Posterior vena cava (tissue), 2 donors: ENCODE measurements at places on chromosomes 2 and 18.

DNA sequence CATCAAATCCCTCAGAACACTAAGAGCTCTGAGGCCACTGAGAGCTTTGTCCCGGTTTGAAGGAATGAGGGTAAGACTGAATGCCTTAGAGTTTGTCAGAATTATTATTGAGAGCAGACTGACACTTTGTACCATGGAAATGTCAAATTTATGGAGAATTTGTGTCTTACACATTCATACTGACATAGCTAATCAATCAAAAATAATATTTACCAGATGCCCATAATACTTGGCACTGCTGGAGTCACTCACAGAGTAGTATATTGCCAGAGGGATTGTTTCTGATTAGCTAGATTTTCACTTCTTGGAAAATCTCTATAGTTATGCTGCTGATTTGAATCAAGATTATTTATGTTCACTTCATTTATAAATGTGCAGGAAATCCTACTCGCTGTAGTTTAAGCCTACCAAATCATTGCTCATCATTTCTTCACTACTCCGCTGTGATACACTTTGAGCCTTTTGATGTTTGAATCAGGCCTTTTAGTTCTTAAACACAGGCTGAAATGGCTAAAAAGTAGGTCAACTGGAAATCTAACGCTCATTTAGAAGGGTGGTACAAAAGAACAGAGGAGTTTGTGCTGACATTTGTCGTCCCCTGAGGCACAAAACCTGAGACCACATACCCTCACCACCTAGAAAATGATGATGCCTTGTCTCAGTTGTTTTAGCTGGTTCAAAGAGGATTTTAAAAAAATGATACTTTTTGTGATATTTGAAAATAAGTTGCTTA lies 96.1 kb upstream of the CSRNP3 start:
- no peak for DNase-seq

- no peak for DNase-seq
Observed at GRCh38 chr2:160666154-160667060, 172.8 kb upstream of the RBMS1 start.

DNA sequence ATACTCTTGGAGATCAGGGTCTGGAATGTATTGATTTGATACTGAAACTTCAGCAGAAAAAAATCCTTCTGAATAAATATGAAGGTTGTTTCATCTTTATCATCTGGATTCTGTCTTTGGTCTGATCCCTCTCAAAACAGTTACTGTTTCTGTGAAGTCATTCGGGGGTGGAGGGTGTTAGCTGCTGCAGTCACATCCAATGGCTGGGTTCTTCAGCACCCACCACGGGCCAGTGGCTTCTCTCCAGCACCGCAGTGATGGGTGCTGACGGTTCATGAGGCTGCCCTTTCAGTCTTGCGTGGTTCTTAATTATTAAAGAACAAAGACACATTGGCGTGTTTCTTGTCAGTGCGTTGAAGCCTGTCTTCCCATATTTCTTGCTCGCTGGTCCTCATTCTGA lies 148.0 kb downstream of the LDLRAD4 start:
- DNase-seq, result no peak

GRCh38 chr2:127759931-127760330 lies 51.0 kb downstream of the WDR33 start:
- no peak for DNase-seq

DNA sequence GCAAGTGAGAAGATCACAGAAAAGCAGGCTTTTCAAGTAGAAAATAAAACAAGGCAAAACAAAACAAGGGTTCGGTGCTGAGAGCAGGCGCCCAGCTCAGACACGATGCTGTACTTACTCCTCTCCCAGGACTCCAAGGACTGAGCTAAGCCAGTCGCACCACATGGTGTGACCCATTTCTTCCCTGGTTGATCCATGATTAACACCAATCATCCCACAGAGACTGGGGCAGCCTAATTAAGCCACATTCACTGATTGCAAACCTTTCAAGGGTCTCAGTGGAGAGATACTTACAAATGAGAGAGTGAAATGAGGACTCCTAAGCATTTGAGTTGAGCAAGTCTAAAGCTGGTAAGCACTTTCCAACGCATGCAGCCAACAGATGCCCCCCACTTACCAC lies 155.2 kb downstream of the MYO5B start:
- DNase-seq, result no peak

DNA sequence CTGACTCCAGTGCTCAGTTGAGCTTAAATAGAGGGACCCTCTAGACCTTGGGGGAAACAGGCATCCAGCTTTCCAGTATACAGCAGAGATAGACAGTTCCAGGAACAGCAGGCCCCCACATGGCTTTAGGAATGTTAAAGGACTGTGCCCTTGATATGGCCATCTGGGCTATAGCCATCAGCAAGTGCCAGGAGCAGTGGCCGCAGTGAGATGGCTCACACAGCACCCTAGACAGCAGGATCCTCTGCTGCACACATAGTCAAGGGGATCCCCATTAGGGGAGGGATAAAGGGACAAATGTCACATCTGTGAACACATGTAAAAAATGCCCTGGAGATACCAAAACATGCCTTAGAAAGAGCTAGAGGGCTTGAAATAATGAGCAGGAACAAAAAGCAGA lies 213.4 kb downstream of the PTH2R start:
- no peak for DNase-seq

DNA sequence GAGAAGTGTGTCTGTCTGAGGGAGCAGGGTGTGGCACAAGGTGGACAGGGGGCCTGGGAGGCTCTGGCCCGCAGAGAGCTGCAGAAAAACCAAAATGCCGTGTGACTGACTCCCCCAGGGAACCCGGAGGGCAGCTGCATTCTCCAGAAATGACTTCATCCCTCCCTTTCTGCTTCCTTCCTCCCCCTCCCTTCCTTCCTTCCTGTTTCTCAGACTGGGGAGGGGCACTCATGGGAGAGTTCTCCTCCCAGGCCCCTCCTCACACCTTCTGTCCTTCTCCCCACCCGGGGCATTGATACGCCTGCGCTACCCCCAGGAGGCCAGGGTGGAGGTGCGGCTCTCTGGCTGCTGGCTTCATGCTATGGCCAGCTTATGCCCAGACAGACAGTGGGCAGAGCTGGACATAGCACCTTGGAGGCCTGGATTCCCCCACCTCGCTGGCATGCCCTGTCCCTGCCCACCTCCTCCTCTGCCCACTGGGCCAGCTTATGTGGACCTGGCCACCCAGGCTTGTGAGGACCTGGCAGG lies 8.2 kb upstream of the GPR17 start:
- DNase-seq, result no peak

- no peak for DNase-seq
Observed at GRCh38 chr2:5609201-5609600, 83.0 kb upstream of the SOX11 start.

DNA sequence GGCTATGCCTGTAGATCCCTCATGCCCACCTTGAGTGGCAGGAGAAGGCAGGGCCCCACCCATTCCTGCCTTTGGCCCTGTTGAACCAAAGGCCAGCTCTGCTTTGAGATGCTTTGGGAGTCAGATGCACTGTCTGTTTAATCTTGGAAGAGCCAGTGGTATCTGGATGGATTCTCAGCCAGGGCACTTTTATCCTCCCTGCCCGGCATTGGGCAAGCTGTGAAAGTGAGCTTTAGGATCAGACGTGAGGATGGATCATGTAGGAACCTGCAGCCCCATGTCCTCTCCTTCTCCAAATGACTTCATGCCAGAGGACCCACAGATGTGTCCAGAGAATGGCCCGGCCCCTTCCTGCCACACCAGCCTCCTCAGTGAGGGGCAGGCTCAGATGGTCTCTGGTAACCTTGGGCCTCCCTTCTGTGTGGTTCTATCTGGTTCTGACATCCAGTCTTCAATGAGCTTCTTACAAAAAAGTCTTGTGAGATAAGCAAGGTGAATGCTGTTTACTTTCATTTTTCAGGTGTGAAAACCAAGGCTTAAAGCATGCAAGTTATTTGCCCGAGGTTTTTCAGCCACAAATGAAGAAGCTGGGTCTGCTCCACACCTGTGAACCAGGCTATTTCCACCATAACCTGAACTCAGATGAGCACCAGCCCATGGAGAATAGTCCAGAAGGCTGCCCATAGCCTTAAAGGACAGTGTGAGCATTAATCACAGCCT lies 123.8 kb downstream of the KCTD1 start:
- DNase-seq, result no peak

DNA sequence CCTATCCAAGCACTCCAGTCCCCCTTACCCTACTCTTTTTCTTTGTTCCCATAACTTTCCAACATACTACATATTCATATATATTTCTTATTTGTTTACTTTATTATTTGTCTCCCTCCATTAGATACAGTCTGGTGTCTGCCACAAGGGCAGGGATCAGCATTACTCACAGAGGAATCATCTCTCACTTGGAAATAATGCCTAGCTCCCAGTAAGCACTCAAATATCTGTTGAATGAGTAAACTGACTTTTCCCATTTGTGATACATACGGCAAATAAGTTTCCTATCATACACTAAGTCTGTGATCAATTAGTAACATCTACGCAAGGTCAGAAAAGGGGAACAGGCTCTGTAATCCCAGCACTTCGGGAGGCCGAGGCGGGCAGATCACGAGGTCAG lies 18.7 kb downstream of the C1D start:
- DNase-seq, result no peak

- no peak for DNase-seq
Observed at GRCh38 chr2:64652231-64653108, 1.2 kb downstream of the SERTAD2 start.

DNA sequence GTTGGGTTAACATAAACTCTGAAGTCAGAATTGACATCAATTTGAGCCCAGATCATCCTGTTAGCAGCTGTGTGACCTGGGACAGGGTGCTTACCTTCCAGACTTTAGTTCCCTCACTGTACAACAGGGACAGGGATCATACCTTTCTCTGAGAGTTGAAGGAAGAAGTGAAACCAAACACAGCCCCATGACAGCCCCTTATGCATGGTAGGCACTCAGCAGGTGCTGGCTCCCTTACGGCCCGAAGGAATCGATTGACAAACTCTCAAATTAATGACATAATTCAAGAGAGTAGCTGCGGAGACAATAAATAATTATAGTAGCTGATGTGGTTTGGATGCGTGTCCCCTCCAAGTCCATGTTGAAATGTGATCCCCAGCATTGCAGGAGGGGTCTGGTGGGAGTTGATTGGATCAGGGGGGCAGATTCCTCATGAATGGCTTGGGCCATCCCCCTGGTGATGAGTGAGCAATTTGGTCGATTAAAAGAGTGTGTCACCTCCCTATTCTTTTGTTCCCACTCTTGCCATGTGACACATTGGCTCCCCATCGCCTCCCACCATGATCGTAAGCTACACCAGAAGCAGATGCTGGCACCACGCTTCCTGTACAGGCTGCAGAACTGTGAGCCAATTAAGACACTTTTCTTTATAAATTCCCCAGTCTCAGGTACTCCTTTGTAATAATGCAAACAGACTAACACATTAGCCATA lies 72.4 kb downstream of the ODC1 start:
- DNase-seq, result no peak

DNA sequence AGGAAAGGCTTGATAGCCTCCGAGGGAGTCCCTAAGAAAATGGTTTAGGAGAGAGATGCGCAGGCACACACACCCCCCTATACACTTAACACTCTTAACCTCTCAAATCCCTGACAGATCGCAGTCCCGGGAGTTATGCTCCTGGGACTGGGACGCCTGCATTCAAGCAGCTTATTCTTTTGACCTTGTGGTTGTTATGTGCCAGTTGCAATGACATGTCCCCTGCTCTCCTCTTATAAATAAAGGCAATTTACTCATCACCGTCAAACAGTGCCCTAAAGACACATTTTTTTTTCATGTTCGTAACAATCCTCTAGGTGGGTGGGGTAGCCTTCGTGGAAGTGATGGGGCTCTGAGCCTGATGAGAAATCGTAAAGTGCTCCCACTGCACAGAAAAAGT lies 162.2 kb downstream of the LRRC30 start:
- DNase-seq, result no peak

GRCh38 chr2:46435796-46436360 lies 43.5 kb upstream of the TMEM247 start:
- no peak for DNase-seq

DNA sequence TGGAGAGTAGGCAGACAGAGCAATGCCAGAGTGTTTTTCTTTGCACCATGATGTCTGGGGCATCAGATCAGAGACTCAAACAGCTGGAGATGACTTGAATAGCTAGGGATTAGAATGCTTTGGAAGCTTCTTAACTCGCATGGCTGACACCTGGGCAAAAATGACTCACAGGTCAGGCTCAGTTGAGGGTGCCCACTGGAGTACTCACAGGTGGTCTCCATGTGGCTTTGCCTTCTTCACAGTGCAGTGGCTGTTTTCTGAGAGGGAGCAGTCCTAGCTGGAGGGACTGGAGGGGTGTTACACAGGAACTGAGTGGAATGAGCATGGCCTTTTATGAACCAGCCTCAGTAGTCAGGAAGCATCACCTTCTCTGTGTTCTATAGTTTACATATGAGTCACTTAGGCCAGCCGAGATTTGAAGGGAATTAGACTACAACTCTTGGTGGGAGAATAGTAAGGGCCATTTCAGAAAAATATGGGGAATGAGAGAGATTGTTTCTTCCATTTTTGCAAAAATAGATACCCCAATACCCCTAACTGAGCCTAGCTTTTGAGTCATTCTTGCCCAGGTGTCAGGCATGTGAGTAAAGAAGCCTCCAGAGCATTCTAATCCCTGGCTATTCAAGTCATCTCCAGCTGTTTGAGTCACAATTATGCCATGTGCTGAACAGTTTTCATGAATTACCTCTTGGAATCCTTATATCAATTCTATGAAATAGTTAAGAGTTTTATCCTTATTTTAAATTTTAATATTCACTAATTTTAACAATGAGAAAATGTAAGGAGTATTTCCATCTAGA lies 7.1 kb upstream of the PPP1R1C start:
- no peak for DNase-seq

GRCh38 chr18:10161315-10161714 lies 247.5 kb downstream of the VAPA start:
- DNase-seq, result no peak

DNA sequence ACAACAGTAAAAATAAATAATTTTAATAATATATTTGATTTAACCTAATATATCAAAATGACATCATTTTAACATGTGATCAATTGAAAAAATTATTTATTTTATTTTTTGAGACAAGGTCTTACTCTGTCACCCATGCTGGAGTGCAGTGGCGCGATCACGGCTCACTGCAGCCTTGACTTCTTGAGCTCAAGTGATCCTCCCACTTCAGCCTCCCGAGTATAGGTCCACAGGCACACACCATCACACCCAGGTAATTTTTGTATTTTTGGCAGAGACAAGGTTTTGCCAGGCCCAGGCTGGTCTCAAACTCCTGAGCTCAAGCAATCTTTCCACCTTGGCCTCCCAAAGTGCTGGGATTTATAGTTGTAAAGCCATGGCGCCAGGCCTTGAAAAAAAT lies 126.7 kb upstream of the COPS8 start:
- peak; percentile 25 for DNase-seq

GRCh38 chr2:178756843-178757242 lies 50.4 kb downstream of the TTN start:
- DNase-seq, result no peak

GRCh38 chr2:134407154-134407890 lies 153.4 kb downstream of the MGAT5 start:
- no peak for DNase-seq
